ENCODE measurements at places on chromosomes 12 and 14.

DNA sequence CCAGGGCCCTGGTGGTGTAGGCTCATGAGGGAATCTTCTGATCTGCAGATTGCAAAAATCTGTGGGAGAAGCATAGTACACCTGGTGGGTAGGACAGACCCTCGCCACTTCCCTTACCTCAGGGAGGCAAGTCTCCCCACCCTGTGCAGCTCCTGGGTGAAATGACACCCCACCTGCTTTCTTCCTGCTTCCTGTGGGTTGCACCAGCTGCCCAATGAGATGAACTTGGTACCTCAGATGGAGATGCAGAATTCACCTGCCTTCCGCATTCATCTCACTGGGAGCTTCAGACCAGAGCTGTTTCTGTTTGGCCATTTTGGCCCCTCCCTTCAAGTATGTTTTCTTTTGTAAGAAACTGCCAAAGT, 4.7 kb downstream of the CLEC2D start:
- no peak for DNase-seq

- DNase-seq: no peak
Measured at GRCh38 chr14:95011445-95012006, 145.8 kb downstream of the DICER1 start.

DNA sequence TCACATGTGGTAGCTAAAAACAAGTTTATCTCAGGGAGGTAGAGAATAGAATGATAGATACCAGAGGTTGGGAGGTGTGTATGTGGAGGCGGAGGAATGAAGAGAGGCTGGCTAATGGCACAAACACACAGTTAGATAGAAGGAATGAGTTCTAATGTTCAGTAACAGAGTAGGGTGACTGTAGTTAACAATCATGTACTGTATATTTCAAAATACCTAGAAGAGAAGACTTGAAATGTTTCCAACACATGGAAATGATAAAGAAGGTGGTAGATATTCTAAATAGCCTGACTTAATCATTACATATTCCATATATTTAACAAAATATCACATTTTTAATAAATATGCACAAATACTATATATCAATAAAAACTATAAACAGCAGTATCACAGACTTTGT, 8.9 kb upstream of the IFNG-AS1 start:
- no peak for DNase-seq

DNA sequence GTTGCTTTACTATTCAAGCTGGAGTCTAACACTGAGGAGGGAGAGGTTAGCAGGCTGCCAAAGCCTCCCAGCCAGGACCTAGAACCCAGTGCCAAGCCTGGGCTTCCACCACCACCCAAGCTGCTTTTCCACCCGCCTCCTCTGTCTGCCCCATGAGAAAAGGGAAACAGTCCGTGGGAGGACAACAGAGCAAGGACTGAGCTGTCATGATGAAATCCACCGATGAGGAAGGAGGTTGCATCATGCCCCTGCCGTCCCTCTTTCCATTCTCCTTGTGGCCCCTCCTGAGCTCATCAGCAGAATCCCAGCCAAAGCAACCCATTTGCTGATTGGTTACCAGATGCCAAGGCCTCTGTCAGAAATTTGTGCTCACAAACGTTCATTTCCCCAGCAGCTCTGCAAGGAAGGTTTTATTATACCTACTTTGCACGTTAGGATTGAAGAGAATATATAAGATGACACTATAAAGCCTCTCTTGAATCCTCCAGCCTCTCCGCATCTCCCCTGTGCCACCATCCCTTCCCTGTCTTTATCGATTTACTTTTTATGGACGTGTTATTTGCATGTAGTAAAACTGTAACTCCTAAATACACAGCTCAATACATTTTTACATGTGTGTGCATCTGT, 6.3 kb upstream of the SERPINA1 start:
- DNase-seq: peak; percentile 33
